ENCODE measurements at places on chromosomes 3 and 15. TPM values are rescaled to one million over a fixed set of nuclear protein-coding genes. Genes with fewer than 3 reads are reported as not detected.

GRCh38 chr15:33124811-33125210 is 69.7 kb downstream of the FMN1 start:
- no peak overlapping the region for H3K4me3 ChIP-seq
- H3K27me3 ChIP-seq: no peaks in the 10 kb centered on the region
- DNase-seq: no peak
- no peak overlapping the region for H3K27ac ChIP-seq
- peaks cover 14% of the 10 kb centered on the region for H3K4me1 ChIP-seq

- H3K36me3 ChIP-seq: no peaks in the 10 kb centered on the region
- no peak for DNase-seq
- no peaks in the 10 kb centered on the region for H3K4me1 ChIP-seq
Measured at GRCh38 chr15:80875568-80876347, 96.6 kb downstream of the CEMIP start.

Gene ISL2
- total RNA-seq: not detected

Gene FBXO40
- not detected for total RNA-seq

DNA sequence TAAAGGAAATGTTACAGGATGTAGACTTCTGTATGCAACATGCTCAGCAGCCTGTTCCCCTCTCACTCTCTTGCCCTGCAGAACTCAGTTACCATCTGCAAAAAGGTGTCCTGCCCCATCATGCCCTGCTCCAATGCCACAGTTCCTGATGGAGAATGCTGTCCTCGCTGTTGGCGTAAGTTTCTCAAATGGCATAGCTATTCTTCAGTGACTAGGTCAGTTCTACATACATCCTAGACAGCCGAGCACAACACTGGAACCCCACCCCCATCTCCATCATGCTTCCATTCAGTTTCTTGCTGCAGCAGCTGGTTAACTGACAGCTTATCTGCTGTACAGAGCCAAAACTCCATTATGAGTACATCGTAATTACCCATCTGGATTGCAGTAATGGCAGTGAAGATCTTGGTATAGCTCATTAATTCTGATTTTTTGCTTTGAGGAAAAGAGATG is 4.5 kb downstream of the THBS1 start:
- DNase-seq: no peak
- peaks cover 17% of the 10 kb centered on the region for H3K36me3 ChIP-seq
- peaks cover 47% of the 10 kb centered on the region for H3K4me1 ChIP-seq

Gene CEMIP
- 0.82 TPM for total RNA-seq

Gene REC114
- not detected for total RNA-seq

DNA sequence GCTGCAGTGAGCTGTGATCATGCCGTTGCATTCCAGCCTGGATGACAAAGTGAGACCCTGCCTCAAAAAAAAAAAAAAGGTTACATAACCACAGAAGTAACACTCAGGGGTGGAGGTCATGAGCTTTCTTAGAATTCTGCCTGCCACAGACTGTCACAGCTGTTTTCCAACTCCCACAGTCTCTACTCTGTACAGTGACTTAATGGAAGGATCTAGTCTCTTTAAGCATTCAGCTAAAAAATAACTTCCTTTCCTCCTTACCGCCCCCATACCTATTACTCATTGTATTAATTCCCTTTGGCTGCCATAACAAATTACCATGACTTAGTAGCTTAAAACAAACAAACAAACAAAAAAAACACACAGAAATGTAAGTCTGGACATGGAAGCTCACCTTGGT is 99.6 kb upstream of the UBE2E1 start:
- H3K27me3 ChIP-seq: no peaks in the 10 kb centered on the region
- H3K4me3 ChIP-seq: no peak overlapping the region
- H3K27ac ChIP-seq: no peak overlapping the region
- H3K4me1 ChIP-seq: peaks cover 8% of the 10 kb centered on the region
- no peak for DNase-seq
- no peaks in the 10 kb centered on the region for H3K36me3 ChIP-seq

Gene AGTR1
- not detected for total RNA-seq

Gene GALNT15
- not detected for total RNA-seq

GRCh38 chr3:186307594-186308221 is 54.3 kb downstream of the DGKG start:
- no peaks in the 10 kb centered on the region for H3K36me3 ChIP-seq
- H3K27me3 ChIP-seq: no peaks in the 10 kb centered on the region
- H3K4me3 ChIP-seq: no peak overlapping the region
